ENCODE measurements at places on chromosomes 1 and 21. TPM values are rescaled to one million over a fixed set of nuclear protein-coding genes. Genes with fewer than 3 reads are reported as not detected.

GRCh38 chr1:9663257-9663656, 11.7 kb downstream of the PIK3CD start:
- DNase-seq = no peak

- DNase-seq = peak; percentile 35
Measured at GRCh38 chr1:171852272-171852671, 11.0 kb downstream of the DNM3 start.

GRCh38 chr1:78833491-78833890, 173.0 kb downstream of the ADGRL4 start:
- DNase-seq = peak; percentile 77

DNA sequence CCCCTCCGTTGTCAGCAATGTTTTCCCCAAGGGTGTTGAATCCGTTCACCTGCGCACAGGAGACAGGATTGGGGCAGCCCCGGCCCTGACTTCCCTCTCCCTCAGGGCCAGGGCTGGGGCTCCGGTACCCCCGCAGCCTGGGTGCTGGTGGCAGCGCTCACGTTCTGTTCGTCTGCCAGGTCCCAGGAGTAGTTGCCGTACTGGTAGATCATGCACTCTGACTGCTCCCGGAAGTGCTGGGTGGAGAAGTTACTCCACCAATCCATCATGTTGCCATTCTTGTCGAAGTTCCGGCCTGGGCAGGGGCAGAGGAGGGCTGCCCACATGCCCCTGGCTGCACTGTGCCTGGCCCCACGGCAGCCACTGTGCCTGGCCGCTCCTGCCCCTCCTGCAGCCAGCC, 6.1 kb downstream of the PRXL2B start:
- no peak for DNase-seq

SELL gene
- total RNA-seq = 0.27 TPM

ZFYVE9 gene
- total RNA-seq = 38.8 TPM

Data from fibroblast of the aortic adventitia (primary cell).